ENCODE measurements at places on chromosomes 12 and 14.

DNA sequence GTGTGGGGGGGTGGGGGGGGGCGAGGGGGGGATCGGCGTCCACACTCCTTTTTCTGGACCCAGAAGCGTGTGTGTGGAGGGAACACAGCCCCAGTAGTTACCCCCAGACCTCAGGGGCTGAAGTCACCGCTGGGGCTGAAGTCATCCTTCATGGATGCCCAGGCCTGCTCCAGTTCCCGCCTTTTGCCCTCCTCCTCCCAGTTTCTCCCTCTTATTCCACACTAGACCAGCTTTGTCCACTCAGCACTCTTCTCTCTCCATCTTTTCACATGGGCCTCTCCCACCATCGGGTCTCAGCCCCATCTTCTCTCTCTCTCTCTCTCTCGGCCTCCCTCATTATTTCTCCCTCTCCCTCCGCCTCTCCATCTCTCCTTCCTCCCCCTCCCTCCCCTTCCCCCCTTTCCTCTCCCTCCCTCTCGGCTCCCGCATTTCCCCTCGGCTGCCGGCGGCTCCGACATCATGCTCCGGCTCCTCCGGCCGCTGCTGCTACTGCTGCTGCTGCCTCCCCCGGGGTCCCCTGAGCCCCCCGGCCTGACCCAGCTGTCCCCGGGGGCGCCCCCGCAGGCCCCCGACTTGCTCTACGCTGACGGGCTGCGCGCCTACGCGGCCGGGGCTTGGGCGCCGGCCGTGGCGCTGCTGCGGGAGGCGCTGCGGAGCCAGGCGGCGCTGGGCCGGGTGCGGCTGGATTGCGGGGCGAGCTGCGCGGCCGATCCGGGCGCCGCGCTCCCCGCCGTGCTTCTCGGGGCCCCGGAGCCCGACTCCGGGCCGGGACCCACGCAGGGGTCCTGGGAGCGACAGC is at the start of gene P3H3:
TSS of gene P3H3 (plus strand) at position 426 of the 799 bp plus-strand sequence. CDS start at position 460, 34 bp downstream.
- no peak for DNase-seq

GRCh38 chr14:23217032-23218020 is 20.4 kb upstream of the RNF212B start:
- no peak for DNase-seq

DNA sequence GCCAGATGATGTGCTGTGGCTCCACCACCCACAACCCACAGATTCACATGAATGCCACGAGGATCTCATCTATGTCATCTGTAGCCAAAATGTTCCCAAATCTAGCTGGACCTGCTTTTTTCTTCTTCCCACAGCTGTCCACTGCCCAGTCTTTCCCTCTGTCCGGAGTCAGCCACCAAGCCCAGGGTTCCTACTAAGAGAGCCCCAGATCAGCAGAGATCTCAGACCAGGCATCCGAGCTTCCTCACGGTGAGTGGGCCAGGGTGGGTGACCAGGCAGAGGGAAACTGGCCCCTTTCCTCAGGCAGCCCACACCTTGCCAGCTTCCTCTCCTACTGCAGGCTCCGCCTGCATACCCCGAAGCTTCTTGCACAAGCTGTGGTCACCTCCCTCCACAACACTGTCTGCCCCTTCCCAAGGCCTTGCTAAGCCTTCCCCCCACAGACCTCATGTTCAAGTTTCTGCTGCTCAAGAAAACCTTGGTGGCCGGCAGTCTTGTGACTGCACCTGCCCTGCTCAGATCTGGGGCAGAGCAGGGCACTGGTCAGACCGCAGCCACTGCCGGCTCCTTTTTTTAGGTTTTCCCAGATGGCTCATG is 81.4 kb downstream of the ACTN1 start:
- DNase-seq = no peak

DNA sequence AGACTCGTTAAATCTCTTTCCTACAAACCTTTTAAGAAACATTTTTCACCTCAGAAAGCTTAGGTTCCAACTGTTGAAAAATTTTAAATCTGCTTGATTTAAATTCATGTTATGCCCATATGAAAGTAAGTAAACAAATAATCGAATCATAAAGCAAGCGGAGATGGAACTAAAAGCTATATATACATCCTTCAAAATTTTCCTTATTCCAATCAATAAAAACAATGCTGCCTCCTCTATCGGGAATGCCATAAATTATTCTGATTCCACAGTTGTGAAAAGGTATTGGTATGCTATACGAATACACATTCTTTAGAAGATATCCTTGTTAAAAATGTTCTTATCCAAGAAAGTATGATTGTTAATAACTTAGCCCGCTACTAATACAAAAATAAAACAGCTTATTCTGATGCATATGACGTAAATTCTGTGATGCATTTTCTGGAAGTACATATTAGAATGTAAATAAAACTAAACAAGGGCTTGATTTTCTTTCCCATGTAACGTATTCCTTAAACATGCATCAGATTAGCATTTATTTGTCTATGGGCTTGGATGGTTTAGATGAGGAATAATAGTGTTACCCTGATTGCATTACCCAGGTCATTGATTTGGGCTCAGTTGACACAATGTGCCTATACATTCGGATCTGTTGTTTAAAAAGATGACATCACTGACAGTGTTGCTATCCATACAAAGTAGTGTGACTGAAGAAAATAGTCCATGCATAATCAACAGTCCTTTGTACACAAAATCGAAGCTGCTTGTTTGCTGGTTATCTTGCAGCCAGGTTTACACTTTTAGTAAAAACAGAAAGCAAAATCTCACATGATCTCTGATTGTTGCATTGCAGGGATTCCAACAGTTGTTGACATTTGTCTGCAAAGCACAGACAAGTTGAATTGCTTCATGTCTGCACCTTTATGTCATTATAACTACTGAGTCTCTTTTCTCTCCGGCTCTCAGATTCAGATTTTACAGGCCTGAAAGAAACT is 656 bp upstream of the DTD2 start:
- DNase-seq = no peak

- DNase-seq = no peak
Measured at GRCh38 chr14:77882098-77882497, 82.2 kb downstream of the ADCK1 start.

- DNase-seq = no peak
Measured at GRCh38 chr12:47105914-47106674, 26.3 kb upstream of the AMIGO2 start.

DNA sequence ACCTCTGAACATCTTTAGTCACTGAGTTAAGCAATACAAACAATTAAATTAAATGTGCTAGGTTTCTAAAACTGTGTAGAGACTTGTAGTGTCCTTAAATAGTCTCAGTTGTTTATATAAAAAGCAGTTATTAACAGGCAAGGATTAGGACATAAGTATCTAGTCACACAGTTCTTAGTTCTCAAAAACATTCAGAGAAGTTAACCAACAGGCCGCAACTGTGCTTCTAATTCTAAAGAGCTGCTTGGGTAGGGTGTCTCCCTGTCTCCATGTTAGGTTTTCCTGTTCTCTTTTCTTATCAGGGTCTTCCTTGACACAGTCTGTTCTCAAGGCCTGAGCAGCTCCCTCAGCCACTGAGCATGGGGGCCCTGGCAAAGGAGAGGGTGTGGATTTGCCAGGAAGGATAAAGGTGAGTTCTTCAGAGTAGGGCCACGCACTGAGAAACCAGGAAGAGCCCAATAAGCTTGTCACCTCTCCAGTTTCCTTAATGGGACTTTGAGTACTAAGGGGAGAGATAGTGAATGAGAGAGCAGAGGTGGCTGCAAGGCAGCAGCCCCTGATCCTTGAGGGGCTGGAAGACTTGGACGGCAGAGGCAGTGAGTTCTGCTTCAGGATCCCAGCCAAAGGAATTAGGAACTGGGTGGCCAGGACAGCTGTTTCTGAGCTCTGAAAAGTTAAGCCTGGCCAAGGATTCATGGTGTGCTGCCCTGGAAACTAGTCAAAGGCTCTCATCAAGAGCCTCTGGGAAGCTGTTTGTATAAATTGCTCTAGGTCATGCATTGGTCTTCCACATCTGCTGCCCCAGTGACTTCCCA is 177.3 kb downstream of the MYRFL start:
- DNase-seq = no peak

GRCh38 chr14:92986254-92987147 is 63.6 kb downstream of the CHGA start:
- no peak for DNase-seq

Data from stimulated activated CD8-positive, alpha-beta memory T cell treated with anti-CD3 and anti-CD28 coated beads, Interleukin-15, amount 100 ng/mL, for 24 hours (primary cell).